ENCODE measurements at places on chromosomes 1 and 21.

DNA sequence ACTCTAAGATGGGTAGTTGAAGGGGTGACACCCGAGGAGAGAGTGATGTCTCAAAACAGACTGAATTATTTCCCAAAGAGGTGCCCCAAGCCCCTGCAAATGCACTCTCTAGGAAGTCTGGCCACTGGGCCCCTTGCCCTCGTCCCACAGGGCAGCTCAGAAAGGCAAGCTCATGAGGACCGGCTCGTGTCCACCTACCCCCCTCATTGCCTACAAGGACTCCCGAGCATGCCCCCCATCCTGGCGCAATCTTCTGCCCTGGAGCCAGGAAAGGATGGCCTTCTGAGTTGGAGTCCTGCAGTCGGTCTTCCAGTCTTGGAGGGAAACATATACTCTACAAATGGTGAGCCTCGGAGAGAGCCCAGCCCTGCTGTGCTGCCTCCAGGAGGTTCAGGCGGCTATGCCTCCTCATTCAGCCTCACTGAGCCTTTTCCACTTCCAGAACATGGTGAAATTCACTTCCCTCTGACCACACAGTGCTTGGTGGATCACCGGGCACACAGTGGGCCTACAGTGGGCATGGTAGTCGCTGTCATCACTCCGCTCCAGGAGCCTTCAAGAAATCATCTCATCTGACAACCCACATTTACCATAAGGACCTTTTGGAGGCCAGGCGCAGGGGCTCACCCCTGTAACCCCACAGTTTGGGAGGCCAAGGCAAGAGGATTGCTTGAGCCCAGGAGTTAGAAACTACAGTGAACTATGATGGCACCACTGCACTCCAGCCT is 5.8 kb upstream of the WNT3A start:
- no peak for DNase-seq

- no peak for DNase-seq
These were observed 158.1 kb upstream of the COA6 start for GRCh38 chr1:234214911-234215892.

DNA sequence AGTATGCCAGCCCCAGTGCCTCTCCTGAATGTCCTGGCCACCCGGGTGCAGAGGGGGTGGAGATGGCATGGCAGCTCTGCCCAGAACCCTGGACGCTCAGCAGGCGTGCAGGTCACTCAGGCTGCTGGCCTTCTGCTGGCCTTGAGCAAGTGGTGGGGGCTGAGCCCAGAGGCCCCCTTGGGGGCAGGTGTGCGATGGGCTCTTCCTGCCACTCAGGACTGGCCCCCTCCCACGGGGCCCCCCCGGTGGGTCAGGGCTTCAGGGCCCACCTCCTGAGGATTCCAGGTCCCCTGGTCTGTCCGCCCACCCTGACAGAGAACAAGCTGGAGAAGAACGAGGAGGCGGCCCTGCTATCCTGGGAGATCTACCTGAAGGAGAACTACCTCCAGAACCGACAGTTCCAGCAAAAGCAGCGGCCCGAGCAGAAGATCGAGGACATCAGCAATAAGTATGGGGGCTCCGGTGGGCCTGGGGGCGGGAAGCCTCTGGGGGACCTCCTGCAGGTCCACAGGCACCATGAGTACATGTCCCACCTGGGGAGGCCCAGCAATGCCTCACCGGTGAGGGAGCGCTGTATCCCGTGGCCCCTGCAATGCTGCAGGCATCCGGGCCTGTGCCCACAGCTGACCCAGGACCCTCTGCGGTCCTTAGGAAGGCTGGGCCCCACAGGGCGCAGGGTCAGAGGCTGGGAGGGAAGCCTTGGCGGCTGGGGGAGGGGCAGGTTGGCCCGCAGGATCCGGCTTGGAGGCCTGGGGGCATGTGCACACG is 37.0 kb upstream of the LRRC3 start:
- no peak for DNase-seq

GRCh38 chr1:182257369-182258063 is 134.1 kb downstream of the GLUL start:
- no peak for DNase-seq

DNA sequence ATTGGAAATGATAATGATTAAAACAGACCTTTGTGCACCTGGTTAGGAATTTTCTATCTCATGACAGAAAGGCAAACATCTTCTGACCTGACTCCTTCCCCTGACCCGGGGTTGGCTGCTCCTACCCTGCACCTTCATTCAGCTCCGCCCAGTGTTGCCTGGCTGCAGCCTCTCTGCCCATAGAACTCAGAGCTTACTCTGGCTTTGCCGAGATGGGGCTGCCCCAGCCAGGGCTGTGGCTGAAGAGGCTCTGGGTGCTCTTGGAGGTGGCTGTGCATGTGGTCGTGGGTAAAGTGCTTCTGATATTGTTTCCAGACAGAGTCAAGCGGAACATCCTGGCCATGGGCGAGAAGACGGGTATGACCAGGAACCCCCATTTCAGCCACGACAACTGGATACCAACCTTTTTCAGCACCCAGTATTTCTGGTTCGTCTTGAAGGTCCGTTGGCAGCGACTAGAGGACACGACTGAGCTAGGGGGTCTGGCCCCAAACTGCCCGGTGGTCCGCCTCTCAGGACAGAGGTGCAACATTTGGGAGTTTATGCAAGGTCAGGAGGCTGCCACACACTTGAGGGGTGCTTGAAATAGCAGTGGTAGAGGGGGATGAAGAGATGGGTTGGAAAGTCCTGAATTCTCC is at the start of gene DIO1:
Gene DIO1 (plus strand): TSS at position 189 of the 638 bp plus-strand sequence. CDS start 24 bp downstream, at position 213.
- no peak for DNase-seq

GRCh38 chr1:183472488-183473216 is at the start of gene SMG7:
Gene SMG7 (plus strand): TSS chr1:183472499. CDS start chr1:183472621, 122 bp downstream.
- no peak for DNase-seq

DNA sequence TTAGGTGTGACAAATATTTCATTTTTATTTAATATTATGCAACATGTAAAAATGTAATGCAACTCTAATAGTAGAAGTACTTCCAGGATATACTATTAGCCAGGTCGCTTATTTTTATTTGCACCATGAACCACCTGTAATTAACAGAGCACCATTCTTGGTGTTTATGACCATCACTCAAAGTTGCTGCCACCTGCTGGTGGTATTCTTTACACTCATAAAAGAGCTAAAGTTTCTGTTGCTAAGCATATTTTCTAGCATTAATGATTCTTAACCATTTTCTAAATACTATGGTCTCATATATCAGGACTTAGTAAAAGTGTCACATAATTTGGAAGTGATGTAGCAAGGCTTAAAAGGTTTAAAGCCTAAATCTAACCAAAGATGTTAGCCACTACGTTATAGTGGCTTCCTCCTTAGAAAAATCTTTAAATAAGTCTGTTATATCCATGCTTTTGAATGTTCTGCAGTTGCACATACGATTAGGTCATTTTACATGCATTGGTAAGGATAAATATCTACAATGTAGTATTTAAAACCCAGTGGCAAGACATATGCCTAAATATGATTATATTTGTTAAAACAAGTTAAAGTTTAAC is 244.5 kb downstream of the NEGR1 start:
- no peak for DNase-seq

DNA sequence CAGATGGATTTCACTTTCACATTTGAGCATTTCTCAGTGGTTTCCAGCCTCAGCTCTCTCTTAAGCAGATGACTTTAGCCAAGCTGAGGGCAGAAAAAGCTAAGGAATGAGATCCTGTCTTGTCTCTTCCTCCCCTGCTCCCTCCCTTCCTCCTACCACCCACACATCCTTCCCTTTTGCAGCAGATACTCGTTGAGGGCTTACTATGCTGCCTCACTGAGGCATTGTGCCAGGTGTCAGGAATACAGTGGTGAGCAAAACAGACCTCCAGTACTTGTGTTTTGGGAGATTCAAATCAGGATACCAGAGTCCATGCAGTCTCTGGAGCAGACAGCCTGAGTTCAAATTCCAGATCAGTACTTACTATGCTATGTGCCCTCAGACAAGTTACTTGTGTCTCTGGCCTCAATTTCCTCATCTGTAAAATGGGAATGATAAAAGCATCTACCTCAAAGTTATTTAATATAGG is 43.2 kb downstream of the KIF26B start:
- no peak for DNase-seq

DNA sequence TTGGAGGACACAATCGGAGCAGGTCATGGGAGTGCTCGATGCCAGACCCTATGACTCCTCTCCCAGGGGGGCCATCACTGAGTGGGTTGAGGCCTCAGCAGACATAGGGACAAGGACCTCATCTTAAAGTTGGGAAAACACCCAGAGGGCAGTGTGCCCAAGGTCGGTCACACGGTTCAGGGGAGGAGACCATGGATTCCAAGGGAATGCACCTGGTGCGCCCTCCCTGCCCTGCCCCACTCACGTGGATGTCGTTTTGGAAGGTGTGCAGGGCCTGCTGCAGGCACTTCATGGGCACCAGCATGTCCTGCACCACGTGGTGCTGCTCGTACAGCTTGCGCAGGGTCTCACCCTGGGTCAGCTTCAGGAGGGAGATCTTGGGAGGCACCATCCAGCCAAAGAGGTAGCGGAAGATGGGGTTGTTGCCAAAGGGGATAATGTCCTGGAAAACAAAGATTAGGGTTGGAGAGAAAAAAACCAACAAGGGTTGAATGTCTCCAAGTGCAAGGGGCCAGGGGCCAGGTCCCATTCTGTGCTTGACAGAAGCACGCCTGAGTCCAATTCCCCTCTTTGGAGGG is 33.1 kb downstream of the DHCR24 start:
- DNase-seq, result no peak

- no peak for DNase-seq
These were observed 5.2 kb upstream of the BACH1 start for GRCh38 chr21:29293495-29293894.

DNA sequence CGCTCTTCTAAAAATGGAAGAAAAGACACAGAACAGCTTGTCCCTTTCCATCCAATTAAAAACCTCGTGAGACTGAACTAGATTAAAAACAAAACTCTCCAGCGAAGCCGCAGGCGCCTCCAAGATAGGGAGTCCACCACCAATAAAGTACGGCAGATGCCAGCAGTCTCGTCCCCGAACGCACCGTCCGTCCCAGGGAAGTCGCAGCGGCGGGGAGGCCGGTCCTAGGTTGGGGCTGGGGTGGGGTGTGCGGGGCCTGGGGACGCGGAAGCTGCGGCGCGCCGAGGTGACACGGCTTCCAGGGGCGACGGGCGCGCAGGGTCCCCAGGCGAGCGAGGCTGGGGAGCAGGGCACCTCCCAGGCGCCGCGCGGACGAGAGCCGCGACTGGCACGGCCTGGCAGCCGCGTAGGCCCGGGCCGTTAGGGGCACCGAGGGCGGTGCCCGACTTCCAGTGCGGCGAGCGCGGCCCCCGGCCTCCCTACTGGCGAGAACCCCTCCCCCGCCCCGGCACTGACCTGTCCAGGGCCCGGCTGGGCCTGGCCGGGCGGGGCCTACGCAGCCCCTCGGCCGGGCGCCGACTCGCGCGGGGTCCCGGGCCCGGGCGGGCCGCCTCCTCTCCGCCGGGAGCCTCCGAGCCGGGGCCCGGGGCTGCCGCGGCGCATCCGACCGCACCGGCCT is 28.3 kb upstream of the A3GALT2 start:
- DNase-seq, result no peak

- DNase-seq, result no peak
These were observed 15.8 kb downstream of the SMAP2 start for GRCh38 chr1:40389322-40389803.

- DNase-seq, result no peak
These were observed 19.3 kb downstream of the OSBPL9 start for GRCh38 chr1:51636191-51636590.

DNA sequence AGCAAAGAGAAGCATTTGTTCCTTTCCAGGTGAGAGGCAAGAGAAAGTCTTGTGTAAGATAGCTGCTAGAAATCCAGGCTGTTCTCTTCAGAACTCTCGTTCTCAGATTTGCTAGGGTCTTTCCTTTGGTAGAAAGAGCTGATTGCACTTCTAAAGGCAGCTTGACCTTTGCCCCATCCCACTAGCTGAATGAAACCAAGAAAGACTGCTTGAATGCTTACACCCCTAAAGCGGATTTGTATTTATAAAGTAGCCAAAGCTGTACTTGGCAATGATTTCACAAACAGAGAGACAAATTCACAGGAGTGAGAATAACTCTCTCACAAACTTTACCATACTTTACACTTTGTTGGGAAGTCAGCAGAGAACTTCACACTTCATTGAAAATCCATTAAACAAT is 424.1 kb downstream of the TTLL7 start:
- no peak for DNase-seq

GRCh38 chr1:187476671-187477070 is 647.9 kb downstream of the PLA2G4A start:
- no peak for DNase-seq

DNA sequence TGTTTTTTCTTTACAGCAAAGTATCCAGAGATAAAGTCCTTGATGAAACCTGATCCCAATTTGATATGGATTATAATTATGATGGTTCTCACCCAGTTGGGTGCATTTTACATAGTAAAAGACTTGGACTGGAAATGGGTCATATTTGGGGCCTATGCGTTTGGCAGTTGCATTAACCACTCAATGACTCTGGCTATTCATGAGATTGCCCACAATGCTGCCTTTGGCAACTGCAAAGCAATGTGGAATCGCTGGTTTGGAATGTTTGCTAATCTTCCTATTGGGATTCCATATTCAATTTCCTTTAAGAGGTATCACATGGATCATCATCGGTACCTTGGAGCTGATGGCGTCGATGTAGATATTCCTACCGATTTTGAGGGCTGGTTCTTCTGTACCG is 6.5 kb downstream of the DEGS1 start:
- DNase-seq, result no peak
